ENCODE measurements at places on chromosomes 3 and 15. TPM values are rescaled to one million over a fixed set of nuclear protein-coding genes. Genes with fewer than 3 reads are reported as not detected.

SLCO2A1 gene
- total RNA-seq = 27.9 TPM

GOLGA6L9 gene
- total RNA-seq = 13.3 TPM

WDR53 gene
- total RNA-seq = 15.2 TPM

TMC3 gene
- total RNA-seq = 0.10 TPM

RETNLB gene
- not detected for total RNA-seq

CPOX gene
- total RNA-seq = 24.4 TPM

GPR62 gene
- 0.12 TPM for total RNA-seq

ILDR1 gene
- 5.4 TPM for total RNA-seq

APOD gene
- not detected for total RNA-seq

LEKR1 gene
- total RNA-seq = 4.1 TPM

ALG1L2 gene
- total RNA-seq = 3.5 TPM

UTS2B gene
- total RNA-seq = 0.62 TPM

GASK1A gene
- 2.3 TPM for total RNA-seq

BUB1B gene
- 42.6 TPM for total RNA-seq

FAM81A gene
- 0.58 TPM for total RNA-seq

GPR27 gene
- 6.7 TPM for total RNA-seq

SERPINI2 gene
- 1.8 TPM for total RNA-seq

MORC1 gene
- not detected for total RNA-seq

GOLGA6L10 gene
- 9.5 TPM for total RNA-seq

RLBP1 gene
- total RNA-seq = not detected

CLSTN2 gene
- 2.8 TPM for total RNA-seq

ZBTB20 gene
- 27.3 TPM for total RNA-seq

CEMIP gene
- total RNA-seq = 1.3 TPM

GPD1L gene
- total RNA-seq = 13.8 TPM

PLSCR2 gene
- total RNA-seq = 0.44 TPM

TMEM266 gene
- total RNA-seq = 0.50 TPM
